ENCODE measurements at places on chromosomes 11 and 22.

- no peak for DNase-seq
These were observed 18.5 kb upstream of the OR4A16 start for GRCh38 chr11:55324500-55324899.

GRCh38 chr22:19664951-19665783, 49.1 kb upstream of the SEPTIN5 start:
- DNase-seq: no peak

- no peak for DNase-seq
These were observed 105.2 kb upstream of the SYT13 start for GRCh38 chr11:45391168-45391850.

DNA sequence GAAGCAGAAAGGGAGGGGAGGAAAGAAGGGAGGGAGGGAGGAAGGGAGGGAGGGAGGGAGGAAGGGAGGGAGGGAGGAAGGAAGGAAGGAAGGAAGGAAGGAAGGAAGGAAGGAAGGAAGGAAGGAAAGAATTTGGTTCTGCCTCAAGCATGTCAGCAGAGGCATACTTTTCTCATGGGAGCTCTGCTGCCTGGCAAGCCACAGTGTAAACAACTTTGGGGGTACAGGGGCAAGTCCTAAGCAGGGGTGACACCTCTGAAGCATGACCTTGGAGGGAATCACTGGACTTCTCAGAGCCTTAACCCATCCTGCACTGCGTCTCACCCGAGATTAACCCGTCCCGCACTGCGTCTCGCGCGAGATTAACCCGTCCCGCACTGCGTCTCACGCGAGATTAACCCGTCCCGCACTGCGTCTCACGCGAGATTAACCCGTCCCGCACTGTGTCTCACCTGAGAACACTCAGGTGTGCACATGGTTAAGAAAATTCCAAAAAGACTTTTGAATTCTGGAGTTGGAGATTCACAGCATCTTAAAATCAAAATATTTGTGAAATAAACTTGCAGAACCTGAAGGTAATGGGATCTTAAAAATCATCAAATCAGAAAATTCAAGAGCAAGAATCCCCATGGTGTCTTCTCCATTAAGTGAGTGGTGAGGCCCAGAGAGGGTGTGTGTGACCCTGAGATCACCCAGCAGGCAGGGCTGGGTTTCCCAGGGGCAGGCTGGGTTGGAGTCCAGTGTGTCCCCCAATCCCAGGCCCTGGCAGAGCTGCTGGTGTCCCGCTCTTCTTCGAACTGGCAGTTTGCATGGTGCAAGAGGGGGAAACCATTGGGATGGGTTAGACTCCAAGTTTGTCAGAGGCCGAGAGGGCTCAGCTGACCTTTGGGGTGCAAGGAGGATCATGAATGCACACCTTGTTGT, 190.4 kb downstream of the MN1 start:
- no peak for DNase-seq

DNA sequence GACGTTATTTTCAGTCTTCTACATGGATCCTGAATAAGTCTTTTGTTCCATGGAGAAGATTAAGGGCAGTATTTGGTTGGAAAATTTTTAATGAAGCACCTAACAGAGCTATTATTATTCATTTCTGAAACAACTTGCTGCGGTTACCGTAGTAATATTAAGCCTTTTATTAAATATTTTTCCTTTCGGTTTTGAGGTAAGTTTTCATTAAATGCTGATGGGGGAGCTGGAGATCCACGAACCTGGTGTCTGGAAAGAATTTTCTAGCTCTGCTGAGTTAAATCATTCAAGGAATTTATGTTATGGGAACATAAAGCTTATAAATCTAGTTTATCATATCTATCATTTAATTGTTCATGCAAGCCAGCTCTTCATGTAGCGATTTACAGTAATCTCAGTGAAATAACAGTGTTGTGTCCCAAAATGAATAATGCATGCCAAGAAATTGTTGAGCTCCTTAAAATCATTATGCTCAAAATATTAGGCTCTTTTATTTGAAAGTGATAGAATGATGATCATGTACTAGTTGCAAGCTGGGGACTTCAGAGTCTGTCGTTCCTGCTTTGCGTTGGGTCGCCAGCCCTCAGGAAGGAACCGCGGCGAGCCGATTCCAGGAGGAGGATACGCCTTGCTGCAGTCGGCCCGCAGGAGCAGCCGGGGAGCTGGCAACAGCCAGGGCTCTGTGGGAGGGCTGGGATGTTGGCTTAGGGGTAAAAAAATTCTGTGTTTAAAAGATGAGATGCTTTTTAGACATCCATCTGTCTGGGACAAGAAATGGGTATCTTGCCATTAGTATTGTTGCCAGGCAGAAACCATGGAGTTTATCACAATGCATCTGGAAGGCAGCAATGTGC, 83.1 kb downstream of the TBC1D22A start:
- DNase-seq: peak; percentile 83

DNA sequence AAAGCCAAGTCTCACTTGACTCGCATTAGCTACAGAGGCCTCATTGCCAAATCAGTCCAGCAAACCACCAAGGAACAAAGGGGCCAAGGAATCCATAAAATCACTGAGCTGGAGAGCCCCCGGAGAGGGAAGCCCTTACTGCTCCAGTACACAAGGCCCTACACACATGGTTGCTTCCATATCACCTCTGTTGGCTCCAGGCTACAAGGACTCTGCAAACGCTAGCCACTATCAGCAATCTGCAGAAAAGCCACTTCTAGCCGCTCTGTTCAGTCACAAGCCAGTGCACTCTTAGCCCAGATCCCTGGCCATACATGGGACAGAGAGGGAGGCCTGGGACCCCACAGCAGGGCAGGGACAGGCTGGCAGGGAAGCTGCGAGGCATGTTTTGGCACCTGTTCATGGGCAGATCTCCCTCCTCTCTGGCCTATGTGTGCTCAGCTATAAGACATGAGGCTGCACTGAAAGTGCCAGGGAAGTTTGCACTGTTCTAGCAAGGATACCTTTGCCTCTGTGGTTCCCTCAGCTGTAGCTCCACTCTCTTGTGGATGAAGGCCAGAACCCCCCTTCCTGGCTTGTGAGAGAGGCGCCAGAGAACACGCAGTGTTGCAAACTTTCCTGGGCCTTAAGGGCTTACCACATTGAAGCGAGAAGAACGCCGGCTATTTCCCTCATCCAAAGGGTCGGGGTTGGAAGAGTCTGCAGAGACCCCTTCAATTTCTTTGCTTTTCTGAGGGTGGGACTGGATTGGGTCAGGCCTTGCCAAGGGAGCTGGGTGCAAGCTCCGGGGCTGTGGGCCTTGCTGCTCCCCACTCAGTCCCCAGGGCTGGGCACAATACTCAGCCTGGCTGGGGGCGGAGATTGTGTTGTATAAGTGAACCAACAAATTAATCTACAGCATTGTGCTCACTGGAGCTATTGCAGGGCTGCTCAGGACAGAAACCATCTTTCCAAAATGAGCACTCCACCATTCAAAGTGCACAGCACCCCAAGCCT, 108.7 kb upstream of the PITPNB start:
- peak; percentile 74 for DNase-seq

DNA sequence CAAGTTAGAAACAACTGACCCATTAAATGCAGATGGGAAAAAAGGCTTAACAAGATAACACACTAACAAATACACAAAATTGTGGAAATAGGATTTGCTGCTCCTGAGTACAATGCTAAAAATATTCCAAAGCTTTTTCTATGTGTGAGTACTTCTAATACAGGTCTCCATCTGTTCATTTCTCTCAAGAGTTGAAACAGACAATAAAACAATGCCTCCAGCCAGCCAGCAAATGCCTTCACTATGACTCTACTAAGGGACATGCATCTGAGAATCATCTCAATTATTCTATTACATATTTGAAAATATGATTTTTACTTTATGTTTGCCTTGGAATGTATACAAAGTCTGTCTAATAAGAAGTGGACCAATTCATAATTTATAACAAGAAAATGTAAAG, 119.0 kb downstream of the CADM1 start:
- no peak for DNase-seq
